Caki2 (cell line): ENCODE measurements at places on chromosomes 7 and 10.

DNA sequence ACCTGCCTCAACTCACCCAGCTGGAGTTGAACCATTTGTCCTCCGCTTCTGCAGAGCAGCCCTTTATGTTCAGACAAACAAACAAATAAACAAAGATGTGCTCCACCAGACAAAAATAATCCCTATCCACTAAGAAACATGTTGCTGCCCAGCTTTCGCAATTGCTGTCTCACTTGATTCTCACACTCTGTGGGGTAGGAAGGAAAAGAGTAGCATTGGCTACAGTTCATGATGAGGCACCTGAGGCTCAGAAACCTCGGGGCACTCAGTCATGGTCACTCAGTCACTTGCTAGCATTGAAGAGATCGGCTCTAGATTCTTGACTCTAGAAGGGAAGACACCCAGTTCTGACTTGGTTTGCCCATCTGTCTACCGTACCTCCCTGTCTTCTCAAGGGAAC, 88.0 kb upstream of the ZMIZ1 start:
- no peak for DNase-seq

- no peak for DNase-seq
Observed at GRCh38 chr10:131431533-131431932, 120.0 kb upstream of the TCERG1L start.

GRCh38 chr10:60820093-60820754, 41.9 kb downstream of the CDK1 start:
- no peak for DNase-seq

- DNase-seq, result no peak
Observed at GRCh38 chr10:93272884-93273675, 199.4 kb downstream of the CYP26A1 start.

- peak; percentile 8 for DNase-seq
Observed at GRCh38 chr7:24227068-24227467, 56.9 kb upstream of the NPY start.

GRCh38 chr7:14747701-14748100, 154.8 kb downstream of the DGKB start:
- DNase-seq, result no peak

GRCh38 chr7:48617508-48617907, 306.8 kb upstream of the CDC14C start:
- no peak for DNase-seq

- DNase-seq, result peak; percentile 6
Observed at GRCh38 chr7:147245274-147245673, 1128.7 kb downstream of the CNTNAP2 start.

- DNase-seq, result no peak
Observed at GRCh38 chr10:100718197-100718742, 27.1 kb upstream of the PAX2 start.

DNA sequence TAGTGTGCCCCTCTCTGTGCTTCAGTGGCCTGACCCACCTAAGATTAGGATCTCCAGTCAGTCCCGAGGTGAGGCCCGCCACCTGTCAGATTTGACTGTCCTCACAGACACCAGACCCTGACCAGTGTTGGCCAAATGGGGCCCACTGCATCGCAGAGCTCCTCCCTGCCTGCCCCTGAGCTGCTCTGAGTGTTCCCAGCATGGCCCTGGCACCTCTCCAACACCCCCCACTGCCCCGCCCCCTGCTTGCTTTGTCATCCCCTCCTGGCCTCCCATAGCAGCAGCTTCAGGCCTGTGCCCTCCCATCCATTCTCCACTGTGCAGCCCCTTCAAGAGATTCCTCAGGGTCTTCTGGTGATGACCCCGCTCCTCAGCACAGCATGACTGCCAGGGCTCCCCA, 67.6 kb downstream of the C10orf120 start:
- DNase-seq, result no peak

DNA sequence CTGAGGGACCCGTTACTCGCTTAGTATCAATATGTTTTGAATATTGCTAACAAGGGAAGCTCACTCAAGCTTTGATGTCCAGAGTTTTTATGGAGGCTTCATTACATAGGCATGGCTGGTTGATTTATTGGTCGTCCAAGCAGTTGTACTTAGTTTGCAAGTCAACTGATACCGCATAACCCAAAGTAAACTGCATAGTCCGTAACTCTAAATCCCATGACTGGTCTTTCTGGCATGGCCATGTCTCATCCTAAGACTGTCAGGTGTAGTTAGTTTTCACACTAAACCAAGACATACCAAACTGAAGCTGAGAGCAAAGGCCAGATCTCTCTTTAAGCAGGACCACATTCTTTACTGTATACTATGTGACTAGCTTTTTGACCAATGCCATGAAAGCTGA, 397.9 kb downstream of the TFEC start:
- no peak for DNase-seq
